ENCODE measurements at places on chromosomes 5 and 9.

- DNase-seq, result no peak
Observed at GRCh38 chr5:132460846-132461568, 29.6 kb downstream of the IRF1 start.

DNA sequence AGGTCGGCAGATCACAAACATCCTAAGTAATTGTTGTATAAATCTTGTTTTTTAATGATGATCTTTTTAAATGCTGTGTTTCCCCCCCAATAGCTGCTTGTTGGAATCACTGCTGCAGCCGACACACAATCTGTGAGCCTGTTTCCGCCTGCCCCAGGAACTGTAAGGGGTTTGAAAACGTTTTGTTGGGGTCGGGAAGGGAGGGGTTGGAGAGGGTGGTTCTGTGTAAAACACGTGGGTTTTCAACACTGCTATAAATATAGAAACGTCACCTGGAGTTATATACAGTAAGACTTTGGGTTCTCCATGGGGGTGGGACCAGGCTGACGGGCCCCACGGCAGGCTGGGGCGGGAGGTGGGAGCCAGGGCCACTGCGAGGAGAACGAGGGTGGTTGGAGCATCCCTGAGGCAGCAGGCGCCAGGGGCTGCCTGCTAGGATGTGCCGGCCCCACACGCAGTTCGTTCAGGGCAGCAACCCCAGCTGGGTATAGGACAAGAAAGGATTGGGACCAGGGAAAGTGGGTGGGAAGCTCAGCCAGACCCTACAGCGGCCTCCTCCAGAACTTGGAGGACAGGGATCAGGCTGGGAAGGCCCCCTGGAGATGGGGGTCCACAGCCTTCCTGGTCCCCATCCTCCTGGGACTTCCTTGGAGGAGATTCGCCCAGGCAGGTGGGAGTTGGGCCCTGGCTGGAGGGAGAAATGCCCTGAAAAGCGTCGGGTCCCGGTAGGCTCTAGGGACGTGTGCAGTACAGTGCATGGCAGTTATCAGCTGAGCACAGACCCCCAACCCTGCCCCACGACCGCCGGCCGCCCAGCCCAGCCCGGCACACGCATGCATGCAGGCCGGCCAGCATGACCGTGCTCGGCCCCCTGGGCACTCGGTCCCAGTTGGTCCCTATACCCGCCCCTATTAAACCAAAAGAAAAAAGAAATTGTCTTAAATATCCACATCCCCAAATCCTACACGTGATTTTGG is 9.7 kb downstream of the RNF44 start:
- DNase-seq, result no peak

DNA sequence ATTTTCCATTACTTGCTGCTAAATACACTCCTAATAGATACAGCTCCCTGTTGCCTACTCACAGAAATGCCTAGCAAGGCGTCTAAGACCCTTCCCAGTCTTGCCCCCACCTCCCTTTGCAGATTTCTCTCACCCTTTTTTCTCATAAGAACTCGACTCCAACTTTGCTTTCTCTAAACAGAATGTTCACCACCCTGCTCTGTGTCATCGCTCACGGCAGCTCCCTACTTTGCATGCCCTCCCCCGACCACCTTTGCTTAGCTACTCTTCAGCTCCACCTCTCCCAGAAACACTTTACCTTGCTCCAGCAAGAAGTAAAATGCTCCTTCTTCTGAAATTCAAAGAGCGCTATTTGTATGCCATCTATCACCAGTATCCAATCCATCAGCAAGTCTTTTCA is 15.2 kb upstream of the PPP1R2B start:
- DNase-seq, result no peak

- no peak for DNase-seq
Observed at GRCh38 chr5:102834438-102834964, 79.4 kb downstream of the PAM start.

DNA sequence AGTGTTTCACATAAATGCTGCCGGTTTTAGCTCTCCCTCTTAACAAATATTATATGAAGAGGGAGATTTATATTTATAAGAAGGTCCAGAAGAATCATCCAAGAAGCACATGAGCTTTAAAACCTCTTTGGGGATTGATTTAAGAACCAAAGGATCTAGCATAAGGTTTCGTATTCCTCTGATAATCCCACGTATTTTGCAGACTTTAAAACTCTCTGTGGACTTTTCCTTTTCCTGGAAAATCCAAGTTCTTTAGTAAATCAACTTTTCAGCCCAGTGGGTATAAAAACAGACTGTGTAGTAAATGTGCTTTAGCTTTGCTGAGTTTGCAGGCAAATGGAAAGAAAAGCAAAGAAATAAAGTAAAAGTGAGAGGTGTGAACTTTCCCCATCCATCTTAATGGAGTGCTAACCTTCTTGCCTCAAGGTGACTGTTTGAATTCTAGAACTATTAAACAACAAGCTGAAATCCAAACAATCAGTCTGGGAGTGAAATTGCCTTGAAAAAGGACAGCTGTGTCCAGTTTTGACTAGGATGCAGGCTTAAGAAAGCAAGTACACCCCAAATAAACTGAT is 363.4 kb upstream of the SLC24A2 start:
- DNase-seq, result no peak

DNA sequence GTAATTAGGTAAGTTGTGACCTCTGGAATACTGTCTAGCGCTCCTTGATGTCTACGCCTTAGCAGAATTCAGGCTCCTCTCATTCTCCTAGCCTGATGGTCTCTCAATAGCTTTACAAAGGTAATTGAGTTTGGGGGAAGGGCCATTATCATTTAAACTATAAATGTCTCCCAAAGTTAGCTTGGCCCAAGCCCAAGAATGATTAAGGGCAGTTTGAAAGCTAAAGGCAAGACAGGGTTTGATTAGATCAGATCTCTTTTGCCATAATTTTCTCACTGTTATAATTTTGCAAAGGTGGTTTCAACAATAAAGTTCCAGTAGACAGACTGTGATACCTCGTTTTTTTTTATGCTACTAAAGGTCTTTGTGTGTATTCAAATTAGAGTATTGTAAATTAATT is 3.7 kb upstream of the SLC30A5 start:
- DNase-seq, result no peak

GRCh38 chr9:96116275-96117064 is 185.5 kb downstream of the HSD17B3 start:
- no peak for DNase-seq

DNA sequence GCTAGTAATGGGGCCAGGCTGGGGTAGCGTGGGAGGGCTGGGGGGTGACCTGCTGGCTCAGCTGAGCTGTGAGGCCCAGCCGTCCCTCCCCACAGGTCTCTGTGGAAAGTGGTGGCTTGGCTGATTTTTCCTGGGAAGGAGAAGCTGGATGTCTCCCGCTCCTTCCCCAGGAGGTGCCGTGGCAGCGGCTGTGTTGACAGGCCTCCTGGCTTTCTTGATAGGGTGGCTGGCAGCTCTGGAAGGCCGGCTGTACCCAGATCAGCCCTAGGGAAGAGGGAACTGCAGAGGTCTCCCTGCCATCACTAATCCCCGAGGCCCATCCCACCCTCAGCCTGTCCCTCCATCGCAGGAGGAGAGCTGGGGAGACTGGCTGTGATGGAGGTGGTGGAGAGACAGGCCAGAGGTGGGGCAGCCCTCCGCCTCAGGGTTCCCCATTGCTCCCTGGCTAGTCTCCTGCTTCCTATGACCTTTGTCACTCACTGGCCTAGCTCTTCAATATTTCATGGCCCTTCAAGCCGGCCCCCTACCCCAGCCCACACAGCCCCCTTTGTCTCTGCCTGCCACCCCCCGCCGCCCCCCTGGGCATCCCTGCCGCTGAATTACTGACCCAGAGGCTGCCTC is 6.8 kb downstream of the CXXC5 start:
- no peak for DNase-seq

Data from NB4 (cell line).